ENCODE measurements at places on chromosomes 13 and 19.

DNA sequence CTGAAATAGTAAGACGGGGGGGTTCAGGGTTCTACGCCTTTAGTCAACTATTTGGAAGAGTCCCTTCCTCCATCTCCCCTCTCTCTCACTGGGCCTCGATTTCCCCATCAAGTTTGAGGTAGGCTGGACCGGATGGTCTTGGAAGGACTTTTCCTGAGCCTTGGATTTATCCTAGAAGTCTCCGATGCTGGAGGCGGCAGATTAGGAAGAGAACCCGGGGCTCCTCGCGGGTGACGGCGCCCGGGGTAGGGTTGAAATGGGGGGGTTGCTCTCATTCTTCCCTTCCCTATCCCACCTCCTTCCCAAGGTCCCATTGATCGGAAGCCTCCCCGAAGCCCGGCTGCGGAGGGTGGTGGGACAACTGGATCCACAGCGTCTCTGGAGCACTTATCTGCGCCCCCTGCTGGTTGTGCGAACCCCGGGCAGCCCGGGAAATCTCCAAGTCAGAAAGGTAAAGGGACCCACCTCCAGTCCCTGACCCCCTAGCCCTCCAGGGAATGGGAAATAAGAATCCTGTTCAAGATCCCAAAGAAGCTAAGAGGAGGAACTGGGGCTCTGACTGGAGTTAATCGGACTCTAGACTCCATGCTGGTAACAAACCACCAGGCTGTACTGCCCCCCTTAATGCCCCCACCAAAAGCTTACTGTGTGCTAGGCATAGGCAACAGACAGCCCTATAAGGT lies 781 bp downstream of the QPCTL start:
- peaks cover 10% of the 10 kb centered on the region for H3K4me1 ChIP-seq
- peak; percentile 86 for DNase-seq
- peak overlapping the region; percentile 86 for H3K4me3 ChIP-seq
- no peaks in the 10 kb centered on the region for H3K27me3 ChIP-seq
- peak overlapping the region; percentile 89 for H3K27ac ChIP-seq
- H3K36me3 ChIP-seq, result peaks cover 2% of the 10 kb centered on the region

GRCh38 chr13:95226932-95227695 lies 74.1 kb downstream of the ABCC4 start:
- H3K36me3 ChIP-seq, result no peaks in the 10 kb centered on the region
- no peak for DNase-seq
- H3K27me3 ChIP-seq, result no peaks in the 10 kb centered on the region

GRCh38 chr19:49506575-49507105 lies 5.8 kb upstream of the FCGRT start:
- H3K4me1 ChIP-seq, result peaks cover under 1% of the 10 kb centered on the region
- no peak overlapping the region for H3K4me3 ChIP-seq
- H3K27me3 ChIP-seq, result no peaks in the 10 kb centered on the region
- H3K36me3 ChIP-seq, result no peaks in the 10 kb centered on the region
- H3K27ac ChIP-seq, result no peak overlapping the region

- H3K27ac ChIP-seq, result no peak overlapping the region
- peak; percentile 53 for DNase-seq
- peaks cover 6% of the 10 kb centered on the region for H3K4me1 ChIP-seq
- no peaks in the 10 kb centered on the region for H3K27me3 ChIP-seq
- no peaks in the 10 kb centered on the region for H3K36me3 ChIP-seq
- no peak overlapping the region for H3K4me3 ChIP-seq
Observed at GRCh38 chr13:48808683-48809082, 155.0 kb downstream of the CYSLTR2 start.

- H3K4me3 ChIP-seq, result peak overlapping the region; percentile 35
- peak overlapping the region; percentile 90 for H3K27ac ChIP-seq
- peak; percentile 90 for DNase-seq
- no peaks in the 10 kb centered on the region for H3K27me3 ChIP-seq
Observed at GRCh38 chr19:47729468-47729798, 15.9 kb upstream of the NOP53 start.

DNA sequence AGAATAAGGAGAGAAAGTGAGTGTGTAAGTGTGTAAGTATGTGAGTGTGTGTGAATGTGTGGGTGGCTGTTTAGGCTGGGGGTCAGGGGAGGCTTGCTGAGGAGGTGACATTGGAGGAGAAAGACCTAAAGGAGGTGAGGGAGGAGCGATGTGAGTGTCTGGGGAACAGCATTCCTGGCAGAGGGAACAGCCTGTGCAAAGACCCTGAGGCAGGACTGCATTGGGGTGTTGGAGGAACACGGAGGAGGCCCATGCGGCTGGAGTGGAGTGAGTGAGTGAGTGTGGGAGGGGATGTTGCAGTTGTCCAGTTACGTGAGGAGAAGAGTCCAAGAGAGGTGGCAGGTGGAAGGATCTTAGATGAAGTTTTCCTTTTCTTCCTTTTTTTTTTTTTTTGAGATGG lies 31.8 kb downstream of the NFILZ start:
- H3K4me1 ChIP-seq, result no peaks in the 10 kb centered on the region
- no peaks in the 10 kb centered on the region for H3K36me3 ChIP-seq
- DNase-seq, result no peak
- no peak overlapping the region for H3K27ac ChIP-seq
- no peaks in the 10 kb centered on the region for H3K27me3 ChIP-seq
